ENCODE measurements at places on chromosomes 12 and 14. TPM values are rescaled to one million over a fixed set of nuclear protein-coding genes. Genes with fewer than 3 reads are reported as not detected.

RAN gene
- 1,079 TPM for total RNA-seq

TUBA1A gene
- total RNA-seq, result 255 TPM

SLC8A3 gene
- total RNA-seq, result not detected

CLEC2A gene
- total RNA-seq, result not detected

CLEC1B gene
- total RNA-seq, result not detected

CRIP1 gene
- total RNA-seq, result 8.8 TPM

GPRC5D gene
- total RNA-seq, result not detected

LHX5 gene
- total RNA-seq, result not detected

CCDC38 gene
- total RNA-seq, result not detected

CD163 gene
- total RNA-seq, result not detected

HRK gene
- not detected for total RNA-seq

TOMM20L gene
- not detected for total RNA-seq

CD4 gene
- total RNA-seq, result not detected

YARS2 gene
- 16.2 TPM for total RNA-seq

GPR162 gene
- 3.0 TPM for total RNA-seq

DNA sequence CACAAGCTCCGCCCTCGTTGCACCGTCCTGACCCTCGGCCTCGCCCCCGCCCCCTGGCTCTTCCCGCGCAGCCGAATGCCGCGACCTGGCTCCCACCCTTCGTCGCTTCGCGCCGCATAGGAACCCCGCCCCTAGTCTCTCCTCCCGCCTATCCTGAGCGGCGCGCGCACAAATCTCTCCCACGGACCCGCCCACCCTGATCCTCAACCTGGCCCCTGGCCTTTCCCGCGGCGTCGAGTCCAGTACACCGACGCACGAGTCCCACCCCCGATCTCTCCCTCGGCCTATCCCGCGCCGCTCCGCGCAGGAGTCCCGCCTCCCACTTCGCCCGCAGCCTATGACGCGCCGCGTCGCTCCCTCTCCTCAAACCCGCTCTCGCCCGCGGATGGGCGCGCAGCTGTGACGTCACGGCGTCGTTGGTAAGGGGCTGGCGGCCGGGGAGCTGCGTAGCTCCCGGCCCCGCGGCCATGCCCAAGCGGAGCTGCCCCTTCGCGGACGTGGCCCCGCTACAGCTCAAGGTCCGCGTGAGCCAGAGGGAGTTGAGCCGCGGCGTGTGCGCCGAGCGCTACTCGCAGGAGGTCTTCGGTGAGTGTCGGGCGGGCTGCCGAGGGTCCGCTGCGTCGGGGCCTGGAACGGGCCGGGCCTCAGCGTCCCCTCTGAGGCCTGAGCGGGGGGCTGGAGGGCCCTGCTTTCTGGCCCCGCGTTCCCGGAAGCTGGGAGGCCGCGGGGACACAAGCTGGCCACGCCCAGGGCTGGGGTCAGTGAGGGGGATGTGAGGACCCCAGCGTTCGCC is at the start of gene SIVA1:
SIVA1 (plus strand) TSS at position 413 of the 793 bp plus-strand sequence; CDS start at position 468, 55 bp downstream.
- H3K27me3 ChIP-seq, result no peaks in the 10 kb centered on the region
- peaks cover 7% of the 10 kb centered on the region for H3K36me3 ChIP-seq
- DNase-seq, result peak; percentile 98
- peaks cover 49% of the 10 kb centered on the region for H3K4me1 ChIP-seq
- H3K4me3 ChIP-seq, result peak within 1 kb of the TSS; percentile 100
- H3K27ac ChIP-seq, result peak within 1 kb of the TSS; percentile 84

DNA sequence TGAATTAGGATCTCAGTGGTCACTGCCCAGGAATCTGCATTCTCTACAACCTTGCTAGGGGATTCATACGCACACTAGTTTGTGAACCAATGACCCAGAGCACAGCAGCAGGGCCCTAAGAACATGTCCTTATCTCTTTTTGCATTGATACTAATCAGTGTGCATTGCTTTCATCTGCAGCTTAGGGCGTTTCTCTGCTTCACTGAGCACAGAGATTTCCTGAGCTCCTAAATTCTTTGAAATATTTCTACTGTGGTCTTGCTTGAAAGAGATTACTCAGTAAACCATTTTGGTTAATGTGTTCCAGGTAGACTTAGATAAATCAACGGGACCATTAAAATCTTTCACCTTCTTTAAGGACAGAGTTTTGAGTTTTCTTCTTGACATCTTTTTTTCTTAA is 351.3 kb upstream of the KITLG start:
- no peaks in the 10 kb centered on the region for H3K27me3 ChIP-seq
- H3K4me3 ChIP-seq, result no peak overlapping the region
- H3K36me3 ChIP-seq, result no peaks in the 10 kb centered on the region
- H3K4me1 ChIP-seq, result peaks cover 51% of the 10 kb centered on the region

GRCh38 chr12:48946205-48946604 is 11.1 kb downstream of the ARF3 start:
- H3K27ac ChIP-seq, result peak overlapping the region; percentile 18
- peaks cover 16% of the 10 kb centered on the region for H3K4me1 ChIP-seq
- H3K27me3 ChIP-seq, result no peaks in the 10 kb centered on the region
- DNase-seq, result no peak
- no peak overlapping the region for H3K4me3 ChIP-seq

GRCh38 chr12:32470936-32471470 is 71.6 kb downstream of the FGD4 start:
- H3K36me3 ChIP-seq, result no peaks in the 10 kb centered on the region
- no peak overlapping the region for H3K27ac ChIP-seq
- peaks cover 12% of the 10 kb centered on the region for H3K27me3 ChIP-seq
- H3K4me3 ChIP-seq, result no peak overlapping the region
- no peaks in the 10 kb centered on the region for H3K4me1 ChIP-seq

GRCh38 chr14:69376439-69376838 is 21.7 kb downstream of the ERH start:
- peak; percentile 11 for DNase-seq
- no peak overlapping the region for H3K27ac ChIP-seq
- peaks cover 37% of the 10 kb centered on the region for H3K36me3 ChIP-seq
- H3K27me3 ChIP-seq, result no peaks in the 10 kb centered on the region

GRCh38 chr14:49019467-49020115 is 566.6 kb downstream of the RPS29 start:
- H3K4me3 ChIP-seq, result no peak overlapping the region
- DNase-seq, result no peak
- no peak overlapping the region for H3K27ac ChIP-seq
- H3K27me3 ChIP-seq, result no peaks in the 10 kb centered on the region
- no peaks in the 10 kb centered on the region for H3K36me3 ChIP-seq

DNA sequence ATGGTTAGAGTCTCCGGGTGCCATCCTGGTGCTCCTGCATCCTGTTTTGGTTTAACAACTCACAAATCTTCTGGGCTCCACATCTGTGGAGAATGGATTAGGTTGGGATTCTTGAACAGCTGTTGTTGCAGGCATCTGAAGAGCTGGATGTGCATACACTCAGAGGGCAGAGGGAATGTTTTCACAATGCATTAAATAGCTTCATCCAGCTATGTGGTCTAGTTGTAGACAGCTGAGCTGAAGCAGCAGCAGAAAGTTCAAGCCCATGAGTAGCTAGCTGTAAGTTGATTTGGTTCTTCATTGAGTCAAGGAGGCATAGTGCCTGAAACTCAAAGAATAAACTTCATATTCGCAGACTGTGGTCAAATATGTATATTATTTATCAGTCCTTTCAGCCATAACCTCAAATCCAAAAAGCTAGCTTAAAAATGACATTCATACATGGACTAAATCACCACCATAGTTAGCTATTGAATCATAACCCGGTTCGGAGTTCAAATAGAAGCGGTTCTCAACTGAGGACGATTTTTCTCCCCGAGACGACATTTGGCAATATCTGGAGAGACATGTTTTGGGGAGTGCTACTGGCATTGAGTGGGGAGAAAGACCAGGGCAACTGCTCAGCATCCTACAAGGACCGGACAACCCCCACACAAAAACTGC is 858 bp upstream of the ANKRD13A start:
- H3K4me3 ChIP-seq, result peak overlapping the region; percentile 99
- H3K27me3 ChIP-seq, result peaks cover 5% of the 10 kb centered on the region
- H3K27ac ChIP-seq, result peak overlapping the region; percentile 99
- DNase-seq, result no peak
- peaks cover 63% of the 10 kb centered on the region for H3K4me1 ChIP-seq
- peaks cover 31% of the 10 kb centered on the region for H3K36me3 ChIP-seq

- H3K4me1 ChIP-seq, result no peaks in the 10 kb centered on the region
- H3K27ac ChIP-seq, result no peak overlapping the region
- no peaks in the 10 kb centered on the region for H3K36me3 ChIP-seq
Measured at GRCh38 chr14:88164906-88165534, 158.0 kb downstream of the KCNK10 start.

- no peak overlapping the region for H3K4me3 ChIP-seq
- H3K4me1 ChIP-seq, result no peaks in the 10 kb centered on the region
- DNase-seq, result no peak
- no peaks in the 10 kb centered on the region for H3K27me3 ChIP-seq
- no peak overlapping the region for H3K27ac ChIP-seq
Measured at GRCh38 chr14:59905188-59905587, 14.8 kb upstream of the LRRC9 start.

DNA sequence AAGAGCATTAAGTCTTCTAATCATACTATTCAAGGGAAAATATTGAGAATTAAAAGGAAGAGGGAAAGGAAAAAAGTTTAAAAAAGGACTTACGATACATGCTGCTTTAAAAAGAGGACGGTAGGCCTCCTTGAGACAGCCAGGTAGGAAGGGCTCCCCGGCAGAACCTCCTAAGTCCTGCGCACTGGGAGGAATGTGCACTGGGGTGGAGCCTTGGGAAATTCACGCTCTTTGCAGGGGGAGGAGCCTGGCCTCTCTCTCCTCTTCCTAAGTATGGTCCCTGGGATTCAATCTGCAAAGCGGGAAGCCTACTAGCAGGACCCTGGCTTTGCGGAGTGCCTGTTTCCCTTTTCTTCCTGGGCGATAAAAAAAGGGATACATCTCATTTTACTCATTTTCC is 553.0 kb downstream of the RPS29 start:
- no peaks in the 10 kb centered on the region for H3K36me3 ChIP-seq
- H3K27me3 ChIP-seq, result no peaks in the 10 kb centered on the region
- no peaks in the 10 kb centered on the region for H3K4me1 ChIP-seq
- H3K4me3 ChIP-seq, result no peak overlapping the region
- DNase-seq, result no peak

GRCh38 chr14:101048766-101049165 is 145.2 kb upstream of the RTL1 start:
- DNase-seq, result no peak
- H3K4me3 ChIP-seq, result no peak overlapping the region
- no peak overlapping the region for H3K27ac ChIP-seq
- H3K36me3 ChIP-seq, result peaks cover 53% of the 10 kb centered on the region
- H3K4me1 ChIP-seq, result peaks cover 7% of the 10 kb centered on the region

DNA sequence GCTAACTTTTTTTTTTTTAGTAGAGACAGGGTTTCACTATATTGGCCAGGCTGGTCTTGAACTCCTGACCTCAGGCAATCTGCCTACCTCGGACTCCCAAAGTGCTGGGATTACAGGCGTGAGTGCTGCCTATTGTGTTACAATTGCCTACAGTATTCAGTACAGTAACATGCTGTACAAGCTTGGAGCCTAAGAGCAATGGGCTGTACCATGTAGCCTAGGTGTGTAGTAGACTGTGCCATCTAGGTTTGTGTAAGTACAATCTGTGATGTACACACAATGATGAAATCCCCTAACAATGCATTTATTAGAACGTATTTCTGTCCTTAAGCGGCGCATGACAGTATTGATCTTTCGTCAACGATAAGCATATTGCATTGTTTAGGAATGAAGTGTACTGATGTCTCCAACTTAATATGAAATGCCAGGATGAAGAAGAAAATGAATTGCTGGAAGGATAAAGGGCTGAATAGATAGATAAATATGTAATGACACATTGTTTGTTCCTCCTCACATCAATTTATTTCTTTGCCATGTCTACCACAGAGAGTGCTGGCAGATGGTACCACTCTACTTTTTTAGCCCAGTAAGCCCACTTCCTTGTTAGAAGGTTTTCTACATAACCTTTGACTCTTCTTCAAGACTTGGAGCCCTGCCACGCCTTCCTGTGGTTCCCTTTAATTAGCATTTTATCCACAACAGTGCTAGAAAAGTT is 467.5 kb downstream of the VRK1 start:
- H3K4me3 ChIP-seq, result no peak overlapping the region
- no peaks in the 10 kb centered on the region for H3K36me3 ChIP-seq
- H3K4me1 ChIP-seq, result no peaks in the 10 kb centered on the region
- no peaks in the 10 kb centered on the region for H3K27me3 ChIP-seq

DNA sequence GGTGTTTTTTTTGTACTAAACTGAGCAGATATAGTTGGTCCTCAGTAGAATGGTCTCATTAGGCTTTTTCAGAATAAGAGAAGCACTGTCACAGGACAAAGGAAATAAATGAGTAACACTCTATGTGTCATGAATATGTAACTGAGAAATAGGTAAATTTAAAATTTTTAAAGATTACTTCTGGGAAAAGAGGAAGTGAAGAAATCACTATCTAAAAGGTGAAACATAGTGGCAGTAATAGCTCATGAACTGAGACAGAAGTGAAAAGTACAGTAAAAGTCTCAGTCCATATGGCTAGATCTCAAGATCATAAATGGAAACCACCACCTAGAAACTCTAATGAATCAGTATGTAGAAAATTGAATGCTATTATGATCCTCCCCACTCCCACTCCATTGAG is 89.3 kb upstream of the TTC7B start:
- peaks cover 7% of the 10 kb centered on the region for H3K27me3 ChIP-seq
- no peak overlapping the region for H3K27ac ChIP-seq
- no peak for DNase-seq
- no peak overlapping the region for H3K4me3 ChIP-seq

- peak overlapping the region; percentile 45 for H3K27ac ChIP-seq
- H3K27me3 ChIP-seq, result no peaks in the 10 kb centered on the region
- peaks cover 64% of the 10 kb centered on the region for H3K4me1 ChIP-seq
Measured at GRCh38 chr12:65568517-65568916, 255.8 kb upstream of the HMGA2 start.

DNA sequence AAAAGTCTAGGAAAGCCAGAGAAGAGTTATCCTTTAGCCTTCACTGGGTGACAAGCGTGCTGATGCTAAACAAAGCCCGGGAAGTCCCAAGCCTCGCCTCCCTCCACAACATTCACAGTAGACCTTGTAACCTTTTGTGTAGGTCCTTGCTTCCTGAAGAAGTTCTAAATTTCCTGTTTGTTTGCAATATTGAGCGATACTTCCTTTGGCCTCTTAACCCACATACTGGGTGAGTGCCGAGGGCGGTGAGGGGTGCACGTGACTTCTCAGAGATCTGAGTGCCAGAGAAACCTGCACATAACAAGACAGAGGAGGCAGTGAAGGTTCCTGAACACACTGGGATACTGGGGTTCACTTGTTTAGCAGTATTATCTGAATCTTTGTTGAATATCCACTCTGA is 134.3 kb downstream of the PLXNC1 start:
- no peaks in the 10 kb centered on the region for H3K4me1 ChIP-seq
- DNase-seq, result no peak
- H3K27ac ChIP-seq, result no peak overlapping the region
- H3K27me3 ChIP-seq, result peaks cover 24% of the 10 kb centered on the region
- H3K36me3 ChIP-seq, result no peaks in the 10 kb centered on the region

DNA sequence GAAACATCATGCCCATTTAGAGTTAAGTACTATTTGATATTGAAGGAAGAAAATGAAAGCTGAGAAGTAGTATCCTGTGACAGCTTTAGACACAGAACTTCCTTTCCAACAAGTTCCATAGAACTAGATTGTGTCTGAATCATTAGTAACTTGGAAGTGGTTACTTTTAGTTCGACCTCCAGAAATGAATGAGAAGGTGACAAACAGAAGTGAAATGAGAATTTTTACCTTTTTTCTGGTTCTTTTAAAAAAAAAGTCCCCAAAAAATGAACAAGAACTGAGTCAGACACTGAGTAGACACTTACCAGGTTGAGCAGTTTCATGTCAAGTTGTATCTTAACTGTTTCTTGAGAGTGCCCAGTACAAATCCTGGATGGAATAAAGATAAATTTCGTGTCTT is 3.0 kb downstream of the ATP6V0A2 start:
- H3K36me3 ChIP-seq, result peaks cover 5% of the 10 kb centered on the region
- H3K4me1 ChIP-seq, result peaks cover 41% of the 10 kb centered on the region
- no peak overlapping the region for H3K4me3 ChIP-seq
- H3K27ac ChIP-seq, result no peak overlapping the region
- peaks cover 9% of the 10 kb centered on the region for H3K27me3 ChIP-seq

Measured in HFFc6 (cell line).